ENCODE measurements at places on chromosomes 6 and 20.

DNA sequence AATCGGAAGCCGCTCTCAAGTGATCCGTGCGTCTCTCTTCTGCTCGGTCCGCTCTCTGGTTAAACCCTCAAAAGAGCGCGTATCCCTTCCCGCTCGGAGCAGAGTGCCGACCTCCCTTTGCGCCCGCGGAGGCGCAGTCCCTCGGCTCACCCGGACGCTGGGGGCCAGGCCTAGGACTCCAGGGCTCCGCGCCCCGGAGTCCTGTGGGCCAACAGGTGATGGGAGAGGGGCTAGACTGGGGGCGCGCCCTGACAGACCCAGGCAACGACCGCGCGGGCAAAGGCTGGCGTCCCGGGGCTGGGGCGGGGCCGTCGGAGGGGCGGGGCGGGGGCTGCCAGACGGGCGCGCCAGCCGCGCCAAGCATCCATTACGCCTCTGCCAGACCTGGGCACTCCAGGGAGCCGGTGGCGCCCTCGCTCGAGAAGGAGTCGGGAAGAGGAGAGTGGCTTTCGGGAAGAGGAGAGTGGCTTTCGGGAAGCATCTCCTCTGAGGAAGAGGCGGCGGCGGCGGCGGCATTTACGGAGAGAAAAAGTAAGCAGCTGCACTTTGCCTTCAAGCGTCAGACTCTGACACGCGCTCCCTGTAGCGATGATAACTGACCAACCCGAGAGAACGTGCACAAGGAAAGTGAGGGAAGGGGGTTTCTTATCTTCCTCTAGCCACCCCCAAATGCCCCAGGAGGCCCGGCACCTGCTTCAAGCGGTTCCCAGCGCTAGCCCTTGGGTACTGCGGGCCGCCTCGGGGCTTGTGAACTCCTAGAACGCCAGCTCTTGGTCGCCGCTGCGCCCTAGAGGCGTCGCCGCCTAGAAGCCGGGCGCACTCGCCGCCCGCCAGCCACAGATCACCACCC lies 2.6 kb downstream of the EPHA7 start:
- no peak for DNase-seq

DNA sequence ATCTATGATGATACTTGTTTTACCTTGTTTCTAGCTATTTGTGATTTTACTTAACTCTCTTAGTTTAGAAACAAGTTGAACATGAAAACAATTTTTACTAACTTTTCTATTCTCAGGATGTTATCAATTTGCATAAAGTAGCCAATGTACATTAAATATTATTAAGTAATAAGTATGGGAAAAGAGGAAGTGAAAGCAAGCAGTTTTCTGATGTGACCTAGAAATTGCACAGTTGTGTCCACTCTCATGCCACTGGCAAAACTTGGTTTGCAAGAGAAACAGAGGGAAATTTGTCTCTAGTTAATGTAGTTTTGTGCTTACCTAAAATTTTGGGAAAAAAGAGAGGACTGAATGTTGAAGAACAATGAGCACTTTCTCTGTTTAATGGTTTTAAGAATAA lies 19.2 kb upstream of the TSPYL1 start:
- DNase-seq, result no peak

GRCh38 chr6:79841577-79842375 lies 105.6 kb downstream of the ELOVL4 start:
- DNase-seq, result no peak

- DNase-seq, result no peak
Observed at GRCh38 chr6:27617700-27618689, 145.1 kb upstream of the ZNF184 start.

GRCh38 chr20:20195021-20195705 lies 142.8 kb downstream of the CFAP61 start:
- DNase-seq, result no peak

DNA sequence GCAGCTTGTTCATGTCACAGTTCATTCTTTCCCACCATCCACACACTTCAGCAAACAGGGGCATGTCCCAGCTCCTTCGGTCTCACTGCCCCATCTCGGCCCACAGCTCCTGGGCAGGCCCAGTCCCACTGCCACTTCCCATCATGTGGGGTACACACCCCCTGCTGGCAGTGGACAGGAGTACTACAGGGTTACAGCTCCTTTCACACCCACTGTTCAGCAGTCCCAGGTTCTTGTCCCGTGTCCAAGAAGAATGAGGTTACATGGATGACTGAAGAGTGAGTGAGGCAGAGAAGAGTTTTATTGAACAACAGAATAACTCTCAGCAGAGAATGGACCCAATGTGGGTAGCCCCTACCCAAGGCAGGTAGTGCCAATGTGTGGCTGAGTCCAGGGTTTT lies 77.8 kb upstream of the SMLR1 start:
- no peak for DNase-seq

DNA sequence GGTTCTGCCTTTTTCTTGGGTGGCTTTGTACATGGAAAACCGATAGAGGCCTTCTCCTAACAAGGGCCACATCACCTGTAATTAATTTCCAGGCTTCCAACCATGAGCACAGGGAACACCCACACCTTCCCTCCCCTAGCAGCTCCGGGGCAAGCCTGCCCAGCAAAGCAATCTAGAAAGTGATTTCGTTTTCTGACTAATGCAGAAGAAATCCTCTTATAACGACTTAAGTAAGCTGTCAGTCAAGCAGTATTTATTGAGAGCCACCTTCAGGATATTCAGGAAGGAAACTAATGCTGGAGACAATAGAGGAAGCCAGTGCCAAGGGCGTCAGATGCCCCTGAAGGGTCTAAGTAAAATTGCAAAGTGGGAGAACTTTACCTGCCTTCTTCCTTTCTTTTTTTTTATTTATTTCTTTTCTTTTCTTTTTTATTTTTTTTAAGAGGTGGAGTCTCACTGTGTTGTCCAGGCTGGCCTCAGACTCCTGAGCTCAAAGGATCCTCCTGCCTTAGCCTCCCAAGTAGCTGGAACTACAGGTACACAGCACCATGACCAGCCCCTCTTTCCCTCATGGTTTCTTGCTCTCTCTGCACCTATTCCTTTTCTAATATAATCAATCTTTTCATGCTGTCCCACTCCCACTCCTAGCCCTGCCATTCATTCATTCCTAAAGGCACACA lies 67.5 kb upstream of the MBOAT1 start:
- DNase-seq, result peak; percentile 44

DNA sequence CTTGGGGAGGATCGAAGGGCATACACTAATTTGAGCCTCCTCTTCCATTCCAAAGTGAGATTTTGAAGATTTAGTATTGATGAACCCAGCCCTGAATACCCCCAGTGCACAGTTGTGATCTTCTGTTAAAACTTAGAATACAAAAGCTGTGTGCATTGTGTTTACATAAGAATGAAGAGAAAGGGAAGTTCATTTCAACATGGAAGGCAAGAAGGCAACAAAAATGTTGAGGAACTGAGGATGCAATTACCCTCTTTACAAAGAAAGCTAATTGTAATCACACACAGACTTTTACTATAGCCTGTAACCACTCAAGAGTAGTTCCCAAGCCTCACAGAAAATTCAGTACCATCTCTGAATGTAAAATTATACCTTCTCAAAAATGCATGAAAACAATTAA lies 49.3 kb downstream of the GFOD1 start:
- DNase-seq, result no peak

- no peak for DNase-seq
Observed at GRCh38 chr6:149357726-149358538, 40.4 kb downstream of the TAB2 start.

- no peak for DNase-seq
Observed at GRCh38 chr6:16969699-16970655, 131.9 kb upstream of the STMND1 start.

GRCh38 chr6:138806889-138807288 lies 11.0 kb downstream of the ECT2L start:
- no peak for DNase-seq

DNA sequence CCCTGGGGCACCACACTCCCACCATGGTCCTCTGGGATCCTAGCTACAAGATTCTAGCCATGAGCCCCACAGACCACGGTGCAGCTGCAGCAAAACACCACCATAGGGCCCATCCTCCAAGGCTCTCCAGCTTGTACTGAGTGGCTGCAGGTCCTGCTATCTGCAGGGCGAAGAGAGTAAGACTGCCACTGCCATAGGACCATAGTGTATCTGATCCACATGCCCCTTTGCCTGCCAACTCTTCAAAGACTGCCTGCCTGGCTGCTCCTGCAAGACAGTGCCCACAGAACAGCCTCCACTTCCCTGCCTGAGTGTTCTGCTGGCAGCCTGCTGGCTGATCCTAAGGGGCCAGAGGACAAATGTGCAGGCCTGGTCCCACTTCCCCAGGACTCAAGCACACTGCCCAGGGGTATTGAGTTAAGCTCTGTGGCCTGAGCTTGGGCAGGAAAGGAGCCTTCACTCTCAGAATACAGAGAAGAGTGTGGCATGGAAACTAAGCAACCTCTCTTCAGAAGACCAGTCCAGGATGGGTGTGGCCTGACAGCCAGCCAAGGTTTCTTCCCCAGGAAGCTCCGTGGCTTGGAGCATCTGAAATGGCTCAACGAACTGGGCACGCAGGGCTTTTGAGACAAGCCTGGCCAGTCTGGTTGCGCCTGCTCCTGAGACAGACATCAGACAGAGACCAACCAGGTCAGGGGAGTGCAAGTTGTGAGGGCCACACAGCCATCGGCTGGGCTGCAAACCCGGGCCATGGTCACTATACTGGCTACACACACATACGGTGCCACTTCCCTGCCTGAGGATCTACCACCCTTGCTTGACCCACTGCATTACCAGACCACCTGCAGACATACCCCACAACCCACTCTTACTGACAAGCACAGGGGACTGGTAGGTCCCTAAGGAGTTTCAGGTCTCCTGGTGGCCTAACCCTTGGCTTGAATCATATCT lies 54.5 kb downstream of the RNGTT start:
- no peak for DNase-seq

GRCh38 chr6:8506126-8506525 lies 70.8 kb upstream of the SLC35B3 start:
- no peak for DNase-seq

DNA sequence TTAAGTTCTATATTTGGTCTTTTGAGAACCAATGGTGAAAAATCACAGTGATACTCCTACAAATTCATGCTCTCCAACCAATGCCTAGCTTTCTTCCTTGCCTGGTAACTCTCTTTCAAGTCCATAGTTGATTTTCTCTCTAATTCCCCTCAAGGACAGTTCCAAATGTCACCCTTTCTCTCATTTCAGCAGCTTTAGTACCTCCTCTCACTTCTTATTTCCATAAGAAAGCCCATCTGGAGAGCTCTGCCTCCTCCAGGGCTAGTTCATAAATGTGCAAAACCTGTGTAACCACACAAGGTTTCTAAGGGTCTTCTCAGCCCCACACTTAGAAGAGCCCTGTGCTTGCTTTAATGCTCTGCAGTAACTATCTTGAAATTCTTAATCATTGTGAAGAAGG lies 155.4 kb upstream of the PLCB4 start:
- no peak for DNase-seq

GRCh38 chr6:40948570-40948969 lies 90.5 kb downstream of the UNC5CL start:
- DNase-seq, result no peak

- no peak for DNase-seq
Observed at GRCh38 chr20:21291026-21291425, 12.1 kb upstream of the XRN2 start.

GRCh38 chr20:53688085-53688484 lies 94.4 kb upstream of the ZNF217 start:
- DNase-seq, result no peak

DNA sequence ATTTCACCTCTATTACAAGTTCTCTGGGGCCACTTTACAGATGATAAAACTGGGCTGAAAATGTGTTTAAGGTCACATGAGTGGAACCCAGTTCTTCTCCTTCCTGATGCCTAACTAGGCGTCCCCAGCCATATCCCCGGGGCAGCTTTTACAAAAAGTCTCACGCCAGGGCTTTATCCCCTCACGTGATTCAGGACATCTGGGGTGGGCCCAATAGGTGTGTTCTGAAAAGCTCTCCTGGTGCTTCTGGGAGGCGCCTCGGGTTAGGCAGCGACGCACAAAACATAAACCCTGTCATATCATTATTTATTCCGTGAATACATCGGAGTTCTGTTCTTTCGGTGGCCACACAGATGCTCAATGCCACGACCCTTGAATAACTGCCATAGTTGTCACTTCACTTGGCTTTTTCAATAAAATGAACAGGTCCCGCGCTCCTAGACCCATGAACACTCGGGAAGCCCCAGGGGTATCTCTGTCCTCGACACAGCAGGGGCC lies 32.1 kb downstream of the SF3B5 start:
- no peak for DNase-seq

- DNase-seq, result no peak
Observed at GRCh38 chr6:135173242-135173988, 7.7 kb upstream of the MYB start.

DNA sequence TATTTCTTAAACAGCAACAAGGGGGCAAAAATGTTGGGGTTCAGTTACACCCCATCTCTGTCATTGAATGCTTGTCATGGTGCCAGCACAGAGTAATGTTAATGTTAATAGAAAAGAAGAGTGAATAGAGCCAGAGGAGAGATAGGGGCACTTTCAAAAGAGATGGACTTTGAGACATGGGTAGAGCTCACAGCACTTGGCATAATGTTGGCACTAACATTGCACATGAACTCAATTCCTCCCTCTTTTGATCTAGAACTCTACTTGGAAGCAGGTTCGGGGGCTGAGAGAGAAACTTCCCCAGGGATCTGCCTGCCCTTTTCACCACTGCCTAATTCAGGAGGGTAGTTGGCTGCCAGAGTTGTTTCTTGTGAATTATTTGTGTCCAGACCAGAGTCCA lies 284.6 kb upstream of the PRND start:
- no peak for DNase-seq

DNA sequence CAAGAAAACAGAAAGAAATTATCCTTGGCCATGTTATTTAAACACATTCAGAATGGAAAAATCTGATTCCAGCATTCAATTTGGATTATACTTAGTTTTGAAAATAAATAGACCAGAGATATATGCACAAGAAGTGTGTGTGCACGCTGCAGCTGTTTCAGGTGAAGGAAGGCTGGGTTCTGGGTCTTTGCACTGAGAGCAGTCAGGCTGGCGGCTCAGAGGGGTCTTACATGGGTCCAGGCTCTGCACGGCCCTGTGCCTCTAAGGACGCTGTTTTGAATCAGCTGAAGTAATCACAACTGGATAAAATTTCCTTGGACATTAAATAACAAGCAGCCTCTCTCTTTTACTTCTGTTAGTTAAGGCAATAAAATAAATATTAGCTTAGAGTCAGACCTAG lies 31.8 kb downstream of the GCLC start:
- DNase-seq, result no peak

DNA sequence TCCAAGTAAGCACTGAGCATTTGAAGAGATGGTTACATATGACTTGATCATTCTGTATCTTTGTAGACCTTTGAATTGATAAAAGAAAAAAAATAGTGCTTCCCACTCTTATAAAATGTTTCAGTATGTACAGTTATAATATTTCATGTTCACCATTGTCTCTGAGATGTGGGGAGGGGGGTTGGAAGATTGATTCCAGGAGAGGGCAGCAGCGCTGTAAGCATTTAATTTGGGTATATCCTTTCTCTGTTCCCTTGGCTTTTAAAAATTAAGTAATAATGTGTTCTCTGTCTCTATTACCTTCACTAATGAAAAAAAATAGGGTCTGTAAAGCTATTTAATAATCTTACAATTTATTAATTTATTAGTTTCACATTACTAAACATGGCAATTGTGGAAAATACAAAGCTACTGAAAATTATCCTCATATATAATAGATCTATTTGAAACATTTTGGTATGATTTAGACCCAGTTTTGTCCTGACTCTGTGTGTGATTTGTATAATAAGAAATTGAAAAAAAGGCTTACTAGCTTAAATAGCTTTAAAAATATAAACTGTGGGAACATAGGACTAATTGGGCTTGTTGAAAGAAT lies 341.2 kb downstream of the CDKAL1 start:
- no peak for DNase-seq
